Stimulated activated CD4-positive, alpha-beta T cell treated with anti-CD3 and anti-CD28 coated beads, Interleukin-1b, Interleukin-23, amount 100 ng/mL, for 1 hour (primary cell): ENCODE measurements at places on chromosomes 5 and 9.

DNA sequence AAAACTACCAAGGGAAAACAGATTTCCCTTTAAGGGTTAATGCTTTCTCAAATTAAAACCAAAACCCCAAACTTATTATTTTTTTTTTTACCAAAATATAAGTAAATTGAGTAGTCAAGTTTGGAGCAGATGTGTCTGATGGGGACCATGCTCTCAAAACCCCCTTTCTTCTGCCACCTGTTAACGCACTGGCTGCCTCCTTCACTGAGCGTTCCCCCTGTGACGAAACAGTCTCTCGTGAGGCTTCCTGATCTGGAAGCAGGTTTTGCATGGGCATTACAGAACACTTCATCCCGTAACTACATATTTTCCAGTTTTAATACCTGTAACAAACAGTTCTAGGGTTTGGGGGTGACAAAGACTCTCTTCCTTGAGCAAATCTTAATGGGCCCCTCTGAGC is 59.4 kb downstream of the ANKH start:
- no peak for DNase-seq

DNA sequence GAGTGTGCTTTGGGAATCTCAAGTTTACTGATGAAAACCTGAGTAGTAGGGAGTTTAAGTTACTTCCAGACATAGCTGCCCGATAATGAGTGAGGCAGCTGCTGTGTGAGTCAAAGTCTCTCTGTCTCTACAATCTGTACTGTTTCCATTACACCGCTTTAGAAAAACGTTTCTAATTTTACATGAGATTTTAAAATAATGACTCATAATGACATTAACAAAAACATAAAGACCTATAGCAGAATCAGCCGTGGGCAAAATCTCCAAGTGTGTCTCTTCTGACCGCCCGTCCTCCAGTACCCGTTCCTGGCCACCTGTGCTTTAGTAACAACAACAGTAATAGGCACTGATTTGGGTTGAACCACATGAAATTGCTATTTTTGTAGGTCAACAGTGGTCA is 69.6 kb upstream of the PRRC1 start:
- DNase-seq, result no peak

DNA sequence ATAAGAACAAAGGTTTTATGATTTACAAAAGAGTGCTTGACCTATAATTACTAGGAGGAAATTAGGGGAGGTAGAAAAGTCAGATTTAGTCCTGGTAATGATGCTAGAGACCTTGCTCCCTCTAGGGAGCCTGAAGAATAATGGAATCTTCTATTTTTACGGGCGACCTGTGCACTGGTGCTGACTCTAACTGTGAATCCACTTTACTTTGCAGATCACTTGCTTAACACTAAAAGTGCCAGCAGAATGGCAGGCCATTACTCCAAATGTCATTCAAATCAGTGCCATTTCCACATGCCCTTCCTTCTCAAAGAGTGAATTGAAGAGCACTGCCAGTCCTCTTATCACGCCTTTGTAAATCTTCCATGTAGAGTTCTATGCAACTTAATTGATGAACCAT is 359.4 kb upstream of the ARRDC3 start:
- DNase-seq, result no peak

DNA sequence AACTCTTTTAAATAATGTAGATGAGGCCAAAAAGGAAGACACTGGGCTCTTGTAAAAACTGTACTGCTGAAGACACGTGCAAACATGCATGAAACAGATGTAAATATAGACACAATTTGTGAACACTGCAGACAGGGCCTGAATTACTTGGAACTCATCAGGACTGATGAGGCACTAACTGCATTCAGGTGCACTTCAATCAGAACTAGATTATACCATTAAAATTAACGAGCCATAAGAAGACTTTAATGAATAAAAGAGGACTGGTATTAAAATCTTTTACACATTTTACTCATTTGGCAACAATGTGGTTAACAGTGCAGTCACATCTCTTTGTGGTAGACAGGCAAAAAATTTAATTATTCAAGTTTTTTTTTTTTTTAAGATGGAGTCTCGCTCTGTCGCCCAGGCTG is 13.4 kb upstream of the ZCCHC9 start:
- no peak for DNase-seq

DNA sequence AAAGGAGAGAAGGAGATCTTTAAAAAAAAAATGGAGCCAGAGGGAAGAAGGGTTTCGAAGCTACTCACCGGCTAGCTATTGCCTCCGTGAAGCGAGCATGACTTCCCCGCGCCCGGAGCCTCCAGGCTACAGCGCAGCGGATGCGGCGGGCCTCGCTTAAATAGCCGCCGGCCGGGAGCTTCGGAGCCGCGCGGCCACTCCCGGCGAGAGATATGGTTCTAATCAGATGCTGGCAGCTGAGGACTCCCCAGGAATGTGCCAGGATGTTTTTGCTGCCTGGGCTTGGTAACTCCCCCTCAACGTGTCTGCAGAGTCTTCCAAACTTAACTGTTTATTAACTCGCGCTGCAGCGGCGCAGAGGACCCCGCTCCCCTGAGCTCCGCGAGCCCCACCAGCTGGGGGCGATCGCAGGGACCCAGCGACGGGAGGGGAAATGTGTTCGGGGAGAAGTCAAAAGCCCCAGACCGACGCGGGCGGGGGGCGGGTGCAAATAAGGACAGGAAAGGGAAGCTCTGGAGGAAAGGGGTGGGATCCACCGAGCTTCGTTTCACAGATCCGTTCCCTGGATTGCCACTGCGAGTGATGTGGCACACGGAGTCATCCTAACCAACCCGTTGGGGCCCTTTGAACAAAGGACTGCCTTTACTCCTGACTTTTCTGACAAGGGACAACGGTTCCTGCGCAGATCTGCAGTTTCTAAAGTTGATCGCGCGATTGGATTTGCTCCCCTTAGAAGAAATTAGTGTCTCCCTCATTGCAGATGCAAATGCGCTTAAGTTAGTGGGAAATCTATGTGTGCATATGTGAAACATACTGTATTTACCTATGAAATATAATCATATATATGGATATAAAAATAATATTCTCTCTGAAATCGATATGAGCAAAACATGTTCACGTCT is at the start of gene DAB2:
Gene DAB2 (minus strand): TSS at position 245 of the 902 bp plus-strand sequence. CDS start 30,660 bp downstream, outside the sequence.
- no peak for DNase-seq

- no peak for DNase-seq
These were observed 8.8 kb upstream of the IGFBPL1 start for GRCh38 chr9:38432922-38433510.

DNA sequence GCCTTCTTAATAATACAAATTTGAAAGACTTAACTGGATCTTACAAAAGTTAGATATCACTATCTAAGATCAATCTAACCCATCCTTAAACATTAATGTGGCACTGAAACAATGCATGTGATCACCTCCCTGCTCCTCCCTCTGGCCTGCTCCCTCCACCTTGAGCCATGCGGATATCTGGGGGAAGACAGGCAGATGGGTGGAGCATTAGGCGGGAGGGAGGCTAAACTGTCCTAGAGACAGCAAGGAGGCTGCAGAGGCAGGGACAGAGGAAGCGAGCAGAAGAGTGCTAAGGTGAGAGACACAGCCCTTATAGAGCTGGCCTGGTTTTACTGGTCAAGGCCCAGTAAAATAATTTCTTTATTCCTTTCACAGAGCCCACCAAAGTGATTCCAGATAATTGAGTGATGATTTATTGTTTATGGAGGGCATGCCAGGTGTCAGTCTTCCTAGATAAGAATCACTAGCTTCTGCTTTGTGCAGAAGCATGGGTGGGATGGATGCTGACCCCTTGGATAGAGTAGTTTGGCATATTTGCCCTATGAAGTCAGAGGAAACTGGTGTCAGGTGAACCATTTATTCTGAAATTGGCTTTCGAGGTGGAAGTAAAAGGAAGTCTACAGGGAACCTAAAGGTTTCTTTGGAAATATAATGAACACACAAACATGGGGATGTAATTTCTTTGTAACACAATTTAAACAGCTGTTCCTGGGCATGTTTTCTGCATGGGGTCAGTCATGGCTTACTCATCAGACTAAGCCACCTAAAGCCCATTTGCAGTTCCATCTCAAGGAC is 188.3 kb downstream of the GNAQ start:
- no peak for DNase-seq
